Hematopoietic multipotent progenitor cell treated with erythropoietin and hydrocortisone succinate and interleukin-3 and kit ligand, for 15 days (in vitro differentiated cells): ENCODE measurements at places on chromosomes 13 and 19.
A peak's percentile ranks its signal among the peaks of the same experiment; 100 is the strongest.

DNA sequence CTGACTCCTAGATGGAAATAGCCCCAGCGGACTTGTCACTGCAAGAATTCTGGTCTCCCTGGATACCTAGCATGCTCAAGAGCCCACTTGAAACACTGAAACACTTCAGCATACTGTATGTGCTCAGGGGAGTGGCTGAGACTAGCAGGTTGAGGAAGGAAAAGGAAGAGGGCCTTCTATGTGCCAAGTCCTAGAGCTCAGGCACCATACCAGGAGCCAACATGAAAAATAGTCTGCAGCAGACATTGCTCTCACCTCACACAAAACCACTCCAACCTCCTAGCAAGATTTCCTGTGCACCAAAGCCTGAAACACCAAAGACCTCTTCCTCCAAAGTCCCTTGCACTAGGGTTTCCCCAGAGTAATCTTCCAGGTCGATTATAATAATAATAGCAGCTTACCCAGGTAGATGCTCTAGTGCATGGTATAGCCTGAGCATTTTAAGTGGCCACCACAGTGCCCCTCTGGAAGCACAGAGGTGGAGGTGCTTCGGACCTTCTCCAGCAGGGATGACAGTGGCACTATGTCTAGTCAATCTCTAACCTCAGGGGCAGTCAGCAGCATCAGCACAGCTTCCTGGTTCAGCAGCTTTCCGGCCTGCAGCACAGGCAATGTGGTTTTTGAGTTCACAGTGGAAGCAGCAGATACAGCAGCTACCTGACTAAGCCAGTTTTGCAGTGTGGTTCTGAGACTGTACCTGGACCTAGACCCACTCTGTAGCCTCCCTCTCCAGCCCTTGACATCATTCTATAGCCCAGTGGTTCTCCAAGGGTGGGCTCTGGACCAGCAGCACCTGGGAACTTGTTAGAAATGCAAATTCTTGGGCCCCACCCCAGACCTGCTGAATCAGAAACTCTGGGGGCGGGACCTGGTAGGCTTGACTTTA, 45.6 kb upstream of the UBE2L5 start:
- DNase-seq, result no peak

- no peak for DNase-seq
Measured at GRCh38 chr13:60435762-60436374, 38.8 kb downstream of the TDRD3 start.

- peak; percentile 92 for DNase-seq
Measured at GRCh38 chr19:984165-984967, at the start of gene WDR18. WDR18 (plus strand) TSS chr19:984345; CDS start chr19:984354, 9 bp downstream.

GRCh38 chr19:46412650-46413261, 608 bp downstream of the CCDC8 start:
- no peak for DNase-seq

- no peak for DNase-seq
Measured at GRCh38 chr13:112700291-112701060, 10.6 kb downstream of the ATP11A start.

DNA sequence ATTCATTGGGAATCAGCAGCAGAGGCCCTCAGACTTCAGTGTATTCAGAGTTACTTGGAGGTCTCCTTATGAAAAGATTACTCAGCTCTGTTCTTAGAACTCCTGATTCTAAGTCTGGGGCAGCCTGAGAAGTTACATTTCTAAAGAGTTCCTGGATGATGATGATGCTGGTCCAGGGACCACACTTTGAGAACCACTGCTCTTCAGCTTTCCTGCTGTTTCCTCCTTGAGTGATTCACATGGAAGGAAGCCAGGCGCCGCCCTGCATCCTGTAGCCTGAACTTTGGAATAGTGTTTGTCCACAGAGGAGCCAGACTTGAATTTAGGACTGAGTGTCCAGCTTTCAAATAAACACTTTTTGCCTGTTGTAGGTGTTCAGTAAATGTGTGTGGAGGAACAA, 2.9 kb downstream of the CEBPG start:
- DNase-seq, result no peak

- DNase-seq, result peak; percentile 61
Measured at GRCh38 chr13:30615866-30616541, 1.7 kb upstream of the USPL1 start.

DNA sequence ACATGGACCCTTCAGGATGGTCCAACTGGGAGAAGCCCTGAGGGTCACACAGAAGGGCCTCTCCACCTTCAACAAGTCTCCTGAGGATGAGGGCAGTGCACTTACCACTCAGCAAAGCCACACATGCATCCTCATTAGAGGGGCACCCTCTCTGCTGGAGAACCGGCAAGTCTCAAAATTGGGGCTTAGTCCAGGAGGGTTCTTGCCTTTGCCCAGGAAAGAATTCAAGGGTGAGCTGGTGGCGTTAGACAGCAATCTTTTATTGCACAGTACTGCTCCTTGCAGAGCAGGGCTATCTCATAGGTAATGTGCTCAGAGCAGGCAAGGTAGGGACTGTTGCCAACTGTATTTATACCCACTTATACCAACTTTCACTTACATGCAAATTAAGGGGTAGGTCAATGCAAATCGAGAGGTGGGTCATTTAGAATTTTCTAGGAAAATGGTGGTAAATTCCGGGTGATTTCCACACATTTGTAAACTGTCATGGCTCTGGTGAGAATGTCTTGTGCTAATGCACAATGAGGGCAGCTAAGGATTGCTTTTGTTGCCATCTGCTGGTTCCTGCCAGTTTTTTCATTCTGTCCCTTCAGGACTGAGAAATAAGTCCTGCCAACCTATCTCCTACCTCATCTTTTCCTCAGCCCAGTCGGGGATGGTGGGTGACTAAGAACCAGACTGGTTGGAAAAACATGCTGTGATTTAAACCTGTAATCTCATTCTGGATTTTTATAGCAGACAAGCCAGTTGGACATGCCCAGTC, 27.8 kb upstream of the IGSF23 start:
- DNase-seq, result no peak

DNA sequence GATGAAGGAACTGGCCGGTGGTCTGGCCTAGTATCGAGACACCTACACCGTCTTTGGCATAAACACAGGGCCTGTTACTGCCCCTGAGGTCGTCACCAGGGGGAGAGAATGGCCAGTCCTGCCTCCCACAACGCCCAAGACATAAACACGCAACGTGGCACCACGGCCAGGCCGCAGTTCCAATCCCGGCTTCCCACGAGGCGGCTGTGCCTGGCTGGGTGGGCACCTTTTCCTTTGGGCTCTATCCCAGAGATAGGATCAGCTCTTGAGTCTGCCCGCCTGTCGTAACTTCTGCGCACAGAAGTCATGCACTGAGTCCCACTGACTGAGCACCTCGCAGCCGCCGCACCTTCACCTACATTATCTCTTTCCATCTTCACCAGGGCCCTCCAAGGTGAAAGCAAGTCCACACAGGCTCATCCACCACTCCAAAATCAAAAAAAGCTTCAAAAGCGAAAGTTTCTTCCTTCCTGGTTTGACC, 1.1 kb downstream of the MIER2 start:
- DNase-seq, result no peak

GRCh38 chr19:46134527-46134926, 10.0 kb upstream of the IGFL3 start:
- no peak for DNase-seq

DNA sequence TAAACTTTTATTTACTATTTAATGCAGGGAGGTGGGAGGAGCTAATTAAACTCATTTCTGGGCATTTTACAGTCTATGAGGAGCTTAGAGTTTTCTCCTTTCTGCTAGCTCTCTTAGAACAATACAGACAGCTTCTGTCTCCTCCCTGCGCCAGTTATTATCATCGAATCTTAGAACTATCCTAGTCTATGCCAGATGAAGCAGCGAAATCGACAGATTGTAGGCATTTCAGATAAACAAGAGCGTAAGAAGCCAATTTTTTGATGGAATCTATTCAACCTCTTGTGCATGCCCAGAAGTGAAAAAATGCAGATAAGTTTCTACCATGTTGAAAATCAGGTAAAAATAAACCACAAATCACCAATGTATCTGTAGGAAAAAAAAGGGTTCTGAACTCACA, 297.1 kb downstream of the KLF12 start:
- DNase-seq, result no peak

DNA sequence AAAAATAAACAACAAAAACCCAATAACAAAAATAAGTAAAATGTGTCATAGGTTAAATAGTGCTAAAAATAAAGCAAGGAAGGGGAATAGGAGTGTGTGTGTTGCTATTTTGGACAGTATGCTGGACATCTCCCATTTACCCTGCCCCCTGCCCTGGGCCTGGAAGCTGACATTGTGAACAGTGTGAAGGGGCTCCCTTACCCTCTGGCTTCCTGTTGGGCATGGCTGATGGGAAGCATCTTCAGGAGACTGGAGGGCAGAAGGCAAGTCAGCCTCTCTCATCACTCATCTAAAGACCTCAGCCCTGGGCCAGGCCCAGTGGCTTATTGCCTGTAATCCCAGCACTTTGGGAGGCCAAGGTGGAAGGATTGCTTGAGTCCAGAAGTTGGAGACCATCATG, 26.7 kb downstream of the KCTD15 start:
- no peak for DNase-seq

GRCh38 chr13:110012102-110012739, 225.8 kb upstream of the IRS2 start:
- DNase-seq, result no peak

- no peak for DNase-seq
Measured at GRCh38 chr13:52848455-52849195, at the start of gene PCDH8. PCDH8 (minus strand) TSS chr13:52848640; CDS start chr13:52848436, 204 bp downstream.

DNA sequence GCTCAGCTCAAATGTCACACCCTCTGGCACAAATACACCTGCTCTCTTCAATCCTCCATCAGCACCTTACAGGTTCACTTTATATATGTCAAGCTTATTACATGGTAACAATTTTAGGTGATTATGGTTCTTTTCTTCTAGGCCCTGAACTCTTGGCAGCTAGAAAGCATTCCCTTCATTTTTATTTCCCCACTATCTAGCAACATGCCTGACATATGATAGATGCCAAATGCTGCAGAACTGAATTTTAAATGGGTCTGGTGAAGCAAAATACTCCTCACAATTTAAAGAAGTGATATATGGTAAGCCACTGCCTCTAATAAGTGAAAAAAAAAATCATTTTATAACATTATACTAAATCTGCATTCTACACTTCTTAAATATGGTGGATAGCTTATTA, 95.2 kb downstream of the USP12 start:
- DNase-seq, result no peak

DNA sequence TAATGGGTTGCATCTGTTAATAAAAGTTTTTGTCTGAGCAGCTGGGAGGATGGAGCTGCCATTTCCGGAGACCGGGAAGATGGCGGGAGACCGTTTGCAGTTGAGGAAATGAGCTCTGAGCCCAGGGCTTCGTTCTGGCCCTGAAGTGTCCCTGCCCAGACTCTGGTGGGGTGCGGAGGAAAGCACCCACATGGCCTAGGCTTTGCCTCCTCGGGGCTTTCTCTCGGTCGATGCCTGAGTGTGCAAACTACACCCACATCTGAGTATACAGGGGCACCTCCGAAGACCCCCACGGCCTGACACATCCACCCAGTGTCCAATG, 15.6 kb upstream of the NANOS3 start:
- DNase-seq, result no peak

- peak; percentile 38 for DNase-seq
Measured at GRCh38 chr19:10655457-10656312, 1.5 kb downstream of the ILF3 start.

GRCh38 chr19:10651851-10652250, 2.3 kb upstream of the ILF3 start:
- no peak for DNase-seq

- no peak for DNase-seq
Measured at GRCh38 chr19:41226053-41226873, 7.2 kb downstream of the AXL start.

DNA sequence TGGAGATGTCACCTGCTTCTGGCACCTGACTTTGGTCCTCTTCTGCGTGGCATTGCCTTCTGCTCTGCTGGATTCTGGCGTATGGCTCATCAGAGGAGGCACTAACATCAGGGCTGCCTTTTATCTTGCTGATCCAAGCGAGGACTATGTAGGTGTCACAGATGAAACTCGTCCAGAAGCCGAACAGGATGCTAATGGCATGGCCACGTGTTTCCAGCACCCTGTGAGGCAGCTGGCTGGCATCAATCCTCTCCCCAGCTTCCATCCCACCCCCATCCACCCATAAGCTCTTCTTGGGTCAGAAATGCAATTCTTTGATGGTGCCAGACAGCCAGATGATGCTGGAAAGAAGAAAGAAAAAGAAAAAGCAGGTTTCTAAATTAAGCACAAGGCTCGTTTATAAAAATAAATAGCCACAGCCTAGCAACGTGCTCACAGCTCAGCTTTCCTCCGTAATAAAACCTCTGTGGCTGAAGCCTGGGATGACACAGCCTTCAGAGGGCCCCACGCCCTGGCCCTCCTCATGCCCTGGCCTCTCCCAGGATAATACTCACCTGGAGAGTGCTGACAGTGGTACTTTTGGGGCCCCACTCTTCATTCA, 212.9 kb upstream of the SERP2 start:
- DNase-seq, result no peak

DNA sequence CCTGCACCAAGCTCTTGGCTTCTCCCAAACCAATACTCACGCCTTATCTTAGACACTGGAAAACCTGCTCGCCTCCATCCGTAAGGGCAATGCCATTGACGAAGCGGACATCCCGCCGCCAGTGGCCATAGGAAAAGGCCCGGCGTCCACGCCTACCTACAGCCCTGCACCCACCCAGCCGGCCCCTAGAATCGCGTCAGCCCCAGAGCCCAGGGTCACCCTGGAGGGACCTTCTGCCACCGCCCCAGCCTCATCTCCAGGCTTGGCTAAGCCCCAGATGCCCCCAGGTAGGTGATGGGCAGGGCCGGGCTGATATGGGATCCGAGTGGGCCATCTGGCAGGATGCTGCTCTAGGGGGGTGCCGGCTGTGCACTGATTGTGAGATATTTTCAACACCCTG, 7.4 kb downstream of the CC2D1A start:
- no peak for DNase-seq

DNA sequence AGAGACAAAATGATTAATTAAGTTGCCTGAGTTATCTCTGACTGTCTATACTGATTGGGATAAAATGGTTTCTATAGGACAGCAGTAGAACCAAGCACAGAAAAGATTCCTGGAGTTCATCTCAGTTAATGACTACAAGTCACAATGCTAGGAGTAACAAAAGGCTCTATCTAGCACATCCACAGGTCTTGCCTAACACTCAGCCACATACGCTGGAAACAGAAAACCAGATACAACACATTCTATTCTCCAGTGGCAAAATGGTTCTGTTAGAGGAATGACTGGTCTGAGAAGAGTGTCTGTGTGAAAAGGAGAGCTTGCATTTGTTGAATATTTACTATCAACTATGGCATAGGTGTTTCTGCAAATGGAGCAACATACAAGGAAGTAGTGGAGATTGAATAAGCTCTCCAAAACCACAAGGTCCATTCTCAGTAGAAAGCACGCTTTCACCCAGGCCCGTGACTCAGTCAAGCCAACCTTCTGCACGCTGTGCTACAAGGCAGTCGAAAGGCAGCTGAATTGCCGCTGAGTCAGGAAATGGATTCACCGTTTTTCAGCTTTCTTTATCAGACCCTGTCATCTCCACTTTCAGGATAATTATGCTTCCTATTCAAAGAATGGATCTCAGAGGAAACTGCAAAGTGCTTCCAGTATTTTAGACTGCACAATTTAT, 761.5 kb downstream of the EFNB2 start:
- DNase-seq, result no peak
